MCF 10A (cell line): ENCODE measurements at places on chromosomes 1 and 21. TPM values are rescaled to one million over a fixed set of nuclear protein-coding genes. Genes with fewer than 3 reads are reported as not detected.

The NR1I3 gene
- not detected in 2 replicates for total RNA-seq

The ETNK2 gene
- 6.7 and 9.5 TPM in 2 replicates for total RNA-seq

The SPRR3 gene
- not detected in 2 replicates for total RNA-seq

The FAM110D gene
- not detected in 2 replicates for total RNA-seq

The GCSAML gene
- not detected in 2 replicates for total RNA-seq

The KIF21B gene
- total RNA-seq = 9.5 and 12.7 TPM in 2 replicates

The NTPCR gene
- 116 and 129 TPM in 2 replicates for total RNA-seq

The CGN gene
- 0.32 and 0.33 TPM in 2 replicates for total RNA-seq

The CFHR5 gene
- total RNA-seq = not detected in 2 replicates

The SSU72 gene
- total RNA-seq = 97.4 and 104 TPM in 2 replicates

The LCE1A gene
- not detected in 2 replicates for total RNA-seq

The PDPN gene
- 30.7 and 35.1 TPM in 2 replicates for total RNA-seq

The NHLH2 gene
- total RNA-seq = not detected in 2 replicates

The CLCA4 gene
- not detected in 2 replicates for total RNA-seq

The OLFML2B gene
- total RNA-seq = not detected in 2 replicates

The SDC3 gene
- total RNA-seq = 21.7 and 25.5 TPM in 2 replicates

The CD48 gene
- total RNA-seq = not detected in 2 replicates

The GBP3 gene
- total RNA-seq = 19.4 and 20.1 TPM in 2 replicates

The NMNAT2 gene
- 4.7 and 10.8 TPM in 2 replicates for total RNA-seq

The IGSF9 gene
- total RNA-seq = 0.25 and 0.44 TPM in 2 replicates

The NCAM2 gene
- not detected in 2 replicates for total RNA-seq

The UBL4B gene
- not detected in 2 replicates for total RNA-seq

The GIPC2 gene
- 0.07 TPM in 1 of 2 replicates, not detected in the other for total RNA-seq

The PCAT6 gene
- total RNA-seq = 3.2 and 5.4 TPM in 2 replicates

The TTLL7 gene
- 2.0 and 2.7 TPM in 2 replicates for total RNA-seq

The GLIS1 gene
- total RNA-seq = 0.93 and 1.4 TPM in 2 replicates

The NHLH1 gene
- total RNA-seq = 0.12 and 0.20 TPM in 2 replicates

The LCA5L gene
- total RNA-seq = 2.8 and 4.3 TPM in 2 replicates

The AGBL4 gene
- not detected in 2 replicates for total RNA-seq

The PBX1 gene
- 2.3 and 5.8 TPM in 2 replicates for total RNA-seq

The RIMS3 gene
- total RNA-seq = 0.29 and 0.58 TPM in 2 replicates

The KANK4 gene
- 0.20 and 0.51 TPM in 2 replicates for total RNA-seq

The FAF1 gene
- 74.4 and 93.2 TPM in 2 replicates for total RNA-seq

The MAP10 gene
- not detected in 2 replicates for total RNA-seq

The HCRTR1 gene
- total RNA-seq = not detected in 2 replicates

The TRAPPC10 gene
- total RNA-seq = 33.0 and 39.3 TPM in 2 replicates

The FAM72A gene
- total RNA-seq = 19.4 and 21.8 TPM in 2 replicates

The ZNF648 gene
- not detected in 2 replicates for total RNA-seq

The WNT4 gene
- total RNA-seq = not detected in 2 replicates

The AKNAD1 gene
- 6.1 and 7.2 TPM in 2 replicates for total RNA-seq

The HRNR gene
- not detected in 2 replicates for total RNA-seq

The ECM1 gene
- total RNA-seq = 1.7 and 3.2 TPM in 2 replicates

The B4GALT2 gene
- total RNA-seq = 56.3 and 68.4 TPM in 2 replicates

The CATSPERE gene
- total RNA-seq = 1.2 and 2.1 TPM in 2 replicates

The IL19 gene
- total RNA-seq = not detected in 2 replicates

The CASQ1 gene
- not detected in 2 replicates for total RNA-seq

The OR2G6 gene
- total RNA-seq = not detected in 2 replicates

The ETS2 gene
- 109 and 126 TPM in 2 replicates for total RNA-seq

The CNR2 gene
- total RNA-seq = not detected in 2 replicates
